Right cardiac atrium (tissue), 5 donors: ENCODE measurements at places on chromosomes 3 and 15. TPM values are rescaled to one million over a fixed set of nuclear protein-coding genes. Genes with fewer than 3 reads are reported as not detected.

IL20RB gene
- polyA plus RNA-seq = 0.57 TPM

CACNA2D2 gene
- 25.7 TPM for polyA plus RNA-seq

TFDP2 gene
- polyA plus RNA-seq = 21.5 TPM

RASGRP1 gene
- polyA plus RNA-seq = 0.43 TPM

VWA5B2 gene
- 0.07 TPM for polyA plus RNA-seq

- DNase-seq = no peak
Measured at GRCh38 chr3:195558602-195559001, 15.5 kb upstream of the PPP1R2 start.

- no peak for DNase-seq
Measured at GRCh38 chr3:64255741-64256340, 30.6 kb upstream of the PRICKLE2 start.

DNA sequence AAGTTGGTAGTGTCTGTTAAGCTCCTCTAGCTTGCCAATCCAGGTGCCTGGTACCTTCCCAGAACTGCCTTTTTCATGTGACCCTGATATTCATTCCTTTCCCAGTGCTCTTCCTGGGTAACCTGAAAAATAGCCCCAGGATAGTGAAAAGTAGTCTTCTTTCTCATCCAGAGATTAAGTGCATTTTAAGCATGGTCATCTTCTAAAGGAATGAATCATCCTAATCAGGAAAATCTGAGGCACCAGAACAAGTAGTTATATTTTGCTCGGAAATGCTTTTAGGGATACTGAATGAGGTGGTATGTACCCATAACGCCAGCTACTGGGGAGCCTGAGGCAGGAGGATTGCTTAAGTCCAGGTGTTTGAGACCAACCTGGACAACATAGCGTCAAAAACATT, 23.1 kb upstream of the PDCD6IP start:
- no peak for DNase-seq

DNA sequence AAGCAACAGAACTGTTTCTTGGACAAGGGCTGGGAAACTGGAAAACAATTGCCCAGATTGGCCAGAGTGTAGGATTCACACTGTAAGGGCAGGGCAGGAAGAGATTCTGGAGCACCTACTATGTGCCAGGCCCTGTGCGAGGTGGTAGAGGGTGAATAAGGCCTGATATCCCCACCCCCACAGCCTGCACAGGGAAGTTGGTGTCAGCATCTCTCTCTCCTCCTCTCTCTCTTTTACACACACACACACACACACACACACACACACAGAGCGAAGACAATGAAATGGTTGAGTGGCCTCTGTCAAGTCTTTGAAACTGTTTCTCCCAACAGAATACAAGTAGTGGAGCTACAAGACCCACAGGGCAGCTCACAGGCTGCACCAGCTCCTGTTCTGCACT, 47.1 kb upstream of the SLCO2A1 start:
- DNase-seq = no peak

GRCh38 chr3:192174283-192174682, 553.1 kb downstream of the FGF12 start:
- no peak for DNase-seq

DNA sequence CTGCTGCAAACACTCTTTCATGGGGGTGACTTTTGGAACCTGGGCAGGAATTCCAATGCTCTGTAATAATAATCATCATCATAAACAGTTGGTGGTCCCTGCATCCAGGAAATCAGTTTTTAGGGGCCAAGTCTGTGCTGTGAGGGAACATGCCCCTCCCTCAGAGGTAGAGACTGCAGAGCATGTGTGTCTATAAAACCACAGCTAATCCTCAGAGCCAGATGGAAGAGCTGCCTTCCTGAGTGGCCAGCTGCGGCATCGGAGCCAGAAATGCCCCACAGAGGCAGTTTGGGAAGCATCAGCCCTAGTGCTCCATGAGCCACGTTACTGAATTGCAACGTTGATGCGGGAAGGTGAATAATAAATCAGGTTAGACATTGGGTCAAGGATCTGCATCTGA, 12.9 kb upstream of the TPM1 start:
- no peak for DNase-seq

- no peak for DNase-seq
Measured at GRCh38 chr3:42033741-42034140, 57.4 kb upstream of the TRAK1 start.

DNA sequence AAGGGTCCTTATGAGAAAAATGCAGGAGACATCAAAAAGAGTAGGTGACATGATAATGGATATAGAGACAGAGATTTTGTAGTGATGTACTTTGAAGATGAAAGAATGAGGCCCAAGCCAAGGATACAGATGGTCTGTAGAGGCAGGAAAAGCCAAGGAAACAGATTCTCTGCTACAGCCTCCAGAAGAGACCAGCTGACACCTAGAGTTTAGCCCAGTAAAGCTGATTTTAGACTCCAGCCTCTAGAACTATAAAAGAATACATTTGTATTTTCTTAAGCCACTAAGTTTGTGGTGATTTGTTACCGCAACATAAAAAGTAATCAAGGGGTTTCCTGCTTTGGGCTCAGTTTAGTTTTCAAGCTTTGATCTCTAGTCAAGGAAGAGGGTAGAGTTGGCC, 64.8 kb downstream of the STRIT1 start:
- DNase-seq = no peak

- no peak for DNase-seq
Measured at GRCh38 chr3:159870723-159871122, 117.9 kb upstream of the IL12A start.

- DNase-seq = no peak
Measured at GRCh38 chr3:38823722-38824121, 7.7 kb upstream of the SCN10A start.

- no peak for DNase-seq
Measured at GRCh38 chr3:4270720-4271119, 32.4 kb upstream of the SETMAR start.

GRCh38 chr15:70142072-70142321, 44.3 kb upstream of the TLE3 start:
- no peak for DNase-seq

GRCh38 chr3:34362910-34363309, 564.5 kb downstream of the PDCD6IP start:
- DNase-seq = no peak

DNA sequence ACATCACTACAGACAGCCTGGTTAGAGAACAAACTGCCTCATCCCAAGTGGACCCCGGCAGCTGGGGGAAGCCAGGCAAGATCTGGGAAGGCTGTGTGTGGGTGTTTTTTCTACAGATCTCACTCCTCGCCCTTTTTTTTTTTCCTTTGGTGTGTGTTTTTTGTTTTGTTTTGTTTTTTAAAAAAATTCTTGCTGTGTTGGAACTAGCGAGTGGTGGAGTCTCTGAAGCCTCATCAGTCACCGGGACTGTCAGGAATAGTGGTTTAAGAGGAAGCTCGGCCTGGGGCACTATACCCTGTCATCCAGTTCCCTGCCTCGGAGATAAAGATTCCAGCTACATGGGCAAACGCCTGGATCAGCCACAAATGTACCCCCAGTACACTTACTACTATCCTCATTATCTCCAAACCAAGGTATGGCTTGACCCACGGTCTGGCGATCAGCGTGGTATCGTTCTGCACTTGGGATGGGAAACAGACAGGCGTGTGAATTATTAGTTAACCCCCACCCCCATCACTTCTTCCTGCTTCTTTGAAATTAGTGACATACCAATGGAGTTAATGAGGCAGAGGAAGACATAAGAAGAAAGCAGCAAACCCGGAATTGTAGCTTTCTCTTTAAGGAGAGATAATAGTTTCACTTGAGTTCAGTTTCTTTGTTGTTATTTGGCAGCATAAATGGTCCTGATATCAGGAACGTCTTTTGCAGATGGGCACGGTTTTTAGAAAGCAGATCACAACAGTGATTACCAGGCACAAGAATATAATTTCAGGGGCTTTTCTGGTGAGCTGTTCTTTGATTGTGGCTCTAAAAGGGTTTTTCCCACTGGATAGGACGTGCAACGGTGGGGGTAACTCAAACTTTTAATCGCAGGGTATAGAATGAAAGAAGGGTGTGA, 722 bp downstream of the RBMS3 start:
- DNase-seq = peak; percentile 51

DNA sequence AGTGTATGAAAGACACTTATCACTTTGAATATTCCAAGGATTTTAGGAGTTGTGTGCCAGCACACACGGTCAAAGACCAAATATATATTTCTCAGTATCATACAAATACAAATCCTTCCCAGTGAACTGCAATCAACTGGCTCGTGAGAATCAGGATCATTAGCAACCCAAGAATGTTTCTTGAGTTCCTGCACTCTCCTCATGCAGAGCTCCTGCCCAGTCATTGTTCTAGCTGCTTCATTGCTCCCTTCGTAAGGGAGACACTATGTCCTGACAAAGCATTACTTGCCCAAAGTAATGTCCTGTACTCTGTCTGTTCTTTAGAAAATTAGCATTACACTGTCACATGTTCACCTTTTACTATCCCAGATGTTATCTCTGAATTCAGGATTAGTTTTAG, 92.0 kb upstream of the SLC4A7 start:
- DNase-seq = no peak

DNA sequence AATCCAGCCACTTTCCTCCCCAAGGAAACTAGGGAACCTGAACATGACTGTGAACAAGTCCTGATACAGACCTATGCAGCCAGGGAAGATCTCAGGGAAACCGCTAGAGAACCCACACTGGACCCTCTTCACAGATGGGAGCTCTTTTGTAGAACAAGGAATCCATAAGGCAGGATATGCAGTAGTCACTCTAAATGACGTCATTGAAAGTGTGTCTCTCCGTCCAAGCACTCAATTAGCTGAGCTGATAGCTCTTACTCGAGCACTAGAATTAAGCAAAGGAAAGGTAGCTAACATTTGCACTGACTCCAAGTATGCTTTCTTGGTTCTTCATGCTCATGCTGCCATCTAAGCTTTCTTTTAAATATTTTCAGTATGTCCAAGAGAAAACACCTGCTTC, 10.0 kb upstream of the SMCO1 start:
- no peak for DNase-seq

DNA sequence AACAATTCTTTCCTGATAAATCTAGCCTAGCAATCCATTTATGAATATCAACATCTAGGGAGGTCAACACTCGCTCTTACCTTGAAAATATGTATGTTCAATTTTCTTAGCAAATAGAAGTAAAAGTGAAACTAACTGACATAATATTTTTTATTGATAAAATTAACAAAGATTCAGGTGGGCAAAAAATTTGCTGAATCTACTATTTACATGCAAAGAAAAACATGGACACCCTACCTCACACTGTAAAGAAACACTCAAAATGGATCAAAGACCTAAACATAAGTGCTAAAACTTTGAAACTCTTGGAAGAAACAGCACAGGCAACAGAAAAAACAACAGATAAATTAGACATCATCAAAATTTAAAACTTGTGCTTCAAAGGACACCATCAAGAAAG, 151.6 kb upstream of the MYRIP start:
- DNase-seq = no peak

DNA sequence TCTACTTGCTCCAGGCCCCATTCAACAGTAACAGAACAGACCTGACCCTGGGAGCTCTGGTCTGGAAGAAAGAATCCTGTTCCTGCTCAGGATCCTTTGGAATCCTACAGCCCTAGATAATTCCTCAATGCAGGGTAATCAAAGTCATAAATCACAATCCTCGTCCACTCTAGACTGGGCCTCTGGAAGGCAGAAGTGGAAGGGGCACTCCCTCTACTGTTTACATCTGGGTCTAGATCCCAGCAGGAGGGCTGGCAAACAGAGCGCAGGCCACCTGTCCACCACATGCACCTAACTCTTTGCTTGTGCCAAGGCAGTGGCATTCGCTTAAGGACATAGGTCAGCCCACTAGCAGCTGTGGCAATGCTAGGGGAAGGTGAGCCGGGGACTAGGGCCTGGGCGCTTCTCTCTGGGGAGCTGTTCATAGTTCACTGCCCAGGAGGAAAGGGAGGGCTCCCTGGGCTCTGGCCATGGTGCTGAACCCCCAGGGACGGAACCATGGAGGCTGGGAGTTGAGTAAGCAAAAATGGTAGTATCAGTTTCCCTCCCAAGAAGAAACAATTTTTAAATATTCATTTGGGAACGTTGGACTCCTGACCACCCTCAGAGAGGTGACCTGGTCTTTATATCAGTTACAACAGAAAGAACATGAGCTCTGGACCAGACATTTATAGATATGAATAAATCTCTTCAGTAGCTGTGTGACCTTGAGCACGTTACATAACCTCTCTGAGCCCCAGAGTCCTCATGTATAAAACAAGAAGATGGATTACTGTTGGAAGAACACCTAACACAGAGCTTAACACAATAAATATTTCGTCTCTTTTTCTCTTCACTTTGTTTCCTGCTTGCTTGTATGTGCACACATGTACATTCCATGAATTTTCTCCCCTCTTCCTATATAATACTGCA, 90.2 kb downstream of the NTRK3 start:
- no peak for DNase-seq

- DNase-seq = no peak
Measured at GRCh38 chr15:59501597-59501996, 63.6 kb downstream of the FAM81A start.
